Stimulated activated CD4-positive, alpha-beta T cell treated with anti-CD3 and anti-CD28 coated beads, Interleukin-1b, Interleukin-23, amount 100 ng/mL, for 1 hour (primary cell): ENCODE measurements at places on chromosomes 1 and 21.

- DNase-seq = no peak
Measured at GRCh38 chr1:65478379-65479026, 58.0 kb downstream of the LEPR start.

DNA sequence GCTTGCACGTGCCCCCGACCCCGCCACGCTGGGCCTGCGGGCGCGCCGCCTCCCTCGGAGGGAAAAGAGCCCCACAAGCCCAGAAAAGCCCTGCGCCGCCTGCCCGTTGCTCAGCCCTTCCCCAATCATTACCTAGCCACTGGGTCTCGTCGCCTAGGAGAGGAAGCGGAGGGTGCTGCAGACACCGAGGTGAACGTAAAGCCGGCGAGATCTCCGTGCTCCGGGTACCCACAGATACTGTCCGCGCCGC, at the start of gene ENO1:
Gene ENO1, minus strand, starts transcription at position 239 of the 250 bp plus-strand sequence. CDS start 3,778 bp downstream, outside the sequence.
- DNase-seq = no peak

DNA sequence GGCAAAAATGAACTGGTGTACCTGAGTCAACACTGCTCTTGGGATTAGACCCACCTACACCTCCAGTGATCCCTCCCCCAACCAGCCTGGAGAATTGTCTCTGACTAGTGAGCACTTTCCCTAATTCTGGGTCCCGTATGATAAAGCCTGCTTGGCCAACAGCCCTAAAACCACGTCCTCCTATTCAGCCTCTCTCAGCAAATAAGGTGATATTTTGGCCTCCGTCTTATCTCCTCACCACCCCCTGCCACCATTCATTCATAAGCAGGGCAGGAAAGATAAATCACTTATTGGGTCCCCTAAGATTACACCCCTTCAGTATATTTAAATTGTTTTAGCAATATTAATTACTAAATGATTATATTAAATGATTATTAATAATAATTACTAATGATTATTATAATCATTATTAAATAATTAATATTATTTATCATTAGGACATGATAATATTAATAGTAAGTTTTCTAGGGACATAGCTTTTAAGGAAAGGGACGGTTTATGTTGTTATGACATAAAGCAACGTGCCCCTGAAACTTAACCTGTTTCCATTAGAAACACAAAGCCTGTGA, 108.0 kb downstream of the DUSP10 start:
- DNase-seq = no peak

- no peak for DNase-seq
Measured at GRCh38 chr1:192877283-192877886, 68.5 kb downstream of the RGS2 start.

DNA sequence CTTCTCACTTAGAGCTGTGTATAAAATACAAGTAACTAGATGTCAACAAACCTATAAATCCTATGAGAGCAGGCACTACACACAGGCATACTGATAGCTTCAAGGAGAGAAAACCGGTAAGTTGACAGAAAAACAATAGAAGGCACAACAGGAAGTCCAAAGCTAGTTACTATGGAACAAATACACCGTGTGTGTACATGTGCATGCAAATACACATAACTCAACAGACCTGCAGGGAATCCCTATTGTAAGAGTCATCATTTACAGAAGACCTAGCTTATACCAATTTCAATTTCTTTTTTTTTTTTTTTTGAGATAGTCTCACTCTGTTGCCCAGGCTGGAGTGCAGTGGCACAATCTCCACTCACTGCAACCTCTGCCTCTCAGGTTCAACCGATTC, 26.3 kb downstream of the JAK1 start:
- no peak for DNase-seq
